Activated CD4-positive, alpha-beta T cell treated with anti-CD3 and anti-CD28 coated beads, Interleukin-2, amount 50 U/mL, for 24 hours (primary cell): ENCODE measurements at places on chromosomes 2 and 18.

DNA sequence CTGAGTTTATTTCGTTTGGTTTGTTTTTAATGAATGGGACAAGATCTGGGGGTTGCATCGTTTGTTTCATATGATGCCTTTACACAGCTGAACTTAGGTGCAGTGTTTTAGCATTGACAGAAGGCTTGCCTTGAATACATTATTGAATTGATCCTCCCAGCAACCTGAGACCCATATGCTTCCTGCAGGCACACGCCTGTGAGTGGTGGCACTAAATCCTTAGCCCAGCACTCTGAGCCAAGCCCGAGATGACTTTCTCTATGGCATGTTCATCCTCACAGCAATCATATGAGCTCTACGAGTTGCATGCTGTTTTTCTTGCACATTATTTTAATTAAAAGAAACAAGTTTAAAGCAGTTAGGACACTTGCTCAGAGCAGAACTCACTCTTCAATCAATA lies 47.8 kb upstream of the AGAP1 start:
- DNase-seq: no peak

- no peak for DNase-seq
Measured at GRCh38 chr2:112153179-112153490, 14.9 kb downstream of the FBLN7 start.

DNA sequence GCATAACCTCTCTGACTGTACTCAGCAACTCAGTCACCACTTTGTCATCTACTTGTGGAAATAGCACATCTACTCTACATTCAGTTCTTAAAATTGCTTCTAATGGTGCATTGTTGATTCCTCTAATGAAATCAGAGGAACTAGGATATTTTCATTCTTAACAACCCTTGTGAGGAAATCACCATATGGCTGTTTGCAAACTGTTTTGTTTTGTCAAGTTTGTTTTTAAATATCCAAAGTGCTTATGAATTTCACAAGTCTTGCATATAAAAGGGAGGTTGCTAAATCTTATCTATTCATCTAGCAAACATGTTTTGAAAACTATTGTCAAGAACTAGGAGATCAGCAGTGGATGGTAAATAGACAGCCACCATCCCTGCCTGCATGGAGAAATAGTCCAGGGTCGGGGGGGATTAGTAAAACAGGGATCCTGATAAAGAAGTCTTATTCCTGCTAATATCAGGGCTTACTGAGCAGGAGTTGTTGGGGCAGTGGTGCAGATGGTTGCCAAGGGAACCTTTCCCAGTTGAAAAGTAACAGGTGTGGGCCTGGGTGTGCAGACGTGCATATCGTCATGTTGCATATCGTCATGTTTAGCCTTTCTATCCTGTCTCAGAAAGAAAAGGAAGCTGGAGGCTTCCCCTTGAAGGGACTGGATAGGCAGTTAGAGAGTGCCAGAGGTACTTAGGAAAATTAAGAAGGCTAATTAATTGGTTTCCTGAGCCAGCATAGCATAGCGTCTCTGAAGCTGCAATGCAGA lies 7.5 kb upstream of the MYO3B start:
- DNase-seq: no peak

DNA sequence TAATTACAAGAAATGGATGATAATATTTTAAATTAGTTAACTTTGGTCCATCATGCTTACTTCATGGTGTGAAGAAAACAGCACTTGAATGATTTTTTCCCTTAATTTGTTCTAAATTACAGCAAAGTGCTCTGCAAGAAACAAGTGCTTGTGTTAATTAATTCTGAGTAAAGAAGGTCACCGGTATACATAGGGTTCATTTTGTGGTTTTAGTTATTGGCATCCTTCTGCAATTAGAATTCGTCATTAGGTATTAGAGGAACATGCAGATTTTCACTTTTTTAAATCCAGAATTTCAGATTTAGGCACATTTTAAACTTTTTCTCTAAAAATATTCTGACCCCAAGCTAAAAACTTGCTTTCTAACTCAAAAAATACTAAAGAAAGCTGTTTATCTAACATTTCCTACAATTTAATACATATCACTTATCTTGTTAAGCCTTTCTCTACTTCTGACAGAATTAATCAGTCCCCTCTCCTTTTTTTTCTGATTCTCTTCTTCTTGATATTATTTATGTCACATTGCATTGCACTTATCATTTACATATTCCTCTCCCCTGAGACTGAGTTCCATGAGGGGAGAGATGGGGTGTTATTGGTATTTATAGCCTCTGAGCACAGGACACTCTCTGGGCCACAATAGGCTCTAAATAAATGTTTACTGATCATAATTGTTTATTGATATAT lies 129.2 kb downstream of the PLA2R1 start:
- no peak for DNase-seq

GRCh38 chr2:239502430-239503186 lies 101.8 kb upstream of the HDAC4 start:
- DNase-seq: no peak

DNA sequence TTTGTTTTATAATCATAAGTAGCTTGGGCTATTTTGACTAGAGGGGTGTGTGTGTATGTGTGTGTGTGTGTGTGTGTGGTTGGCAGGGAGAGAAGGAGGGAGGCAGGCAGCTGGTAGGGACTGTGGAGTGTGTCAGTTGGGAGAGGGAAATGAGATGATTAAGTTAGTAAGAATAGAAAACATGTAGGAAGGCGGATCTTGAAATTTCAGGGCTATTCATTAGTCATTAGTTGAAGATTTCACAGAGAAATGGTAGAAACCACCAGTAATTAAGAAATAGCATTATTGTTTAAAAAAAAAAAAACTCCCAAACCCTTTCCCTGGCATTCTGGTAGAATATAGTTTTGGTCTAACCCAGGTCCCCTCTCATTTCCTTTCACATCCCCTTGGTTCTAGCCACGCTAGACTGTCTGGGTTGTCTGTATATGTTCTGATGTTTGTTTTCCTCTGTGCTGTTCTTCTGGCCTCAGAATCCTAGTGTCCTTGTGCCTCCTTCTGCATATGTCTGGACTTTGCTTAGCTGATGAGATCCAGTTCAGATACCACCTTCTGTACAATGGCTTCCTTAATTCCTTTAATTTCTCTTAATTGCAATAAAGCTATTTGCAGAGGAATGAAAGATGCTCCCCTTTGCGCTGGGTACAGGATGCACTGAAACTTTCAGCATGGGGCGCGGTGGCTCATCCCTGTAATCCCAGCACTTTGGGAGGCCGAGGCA lies 161.6 kb downstream of the NEDD4L start:
- DNase-seq: no peak
